ENCODE measurements at places on chromosomes 1 and 21. TPM values are rescaled to one million over a fixed set of nuclear protein-coding genes. Genes with fewer than 3 reads are reported as not detected.
A peak's percentile ranks its signal among the peaks of the same experiment; 100 is the strongest.

The PATJ gene
- total RNA-seq, result 221 TPM

The C1orf185 gene
- not detected for total RNA-seq

The UAP1 gene
- total RNA-seq, result 39.2 TPM

The LCE2B gene
- not detected for total RNA-seq

The LIN28A gene
- not detected for total RNA-seq

The IVL gene
- not detected for total RNA-seq

DNA sequence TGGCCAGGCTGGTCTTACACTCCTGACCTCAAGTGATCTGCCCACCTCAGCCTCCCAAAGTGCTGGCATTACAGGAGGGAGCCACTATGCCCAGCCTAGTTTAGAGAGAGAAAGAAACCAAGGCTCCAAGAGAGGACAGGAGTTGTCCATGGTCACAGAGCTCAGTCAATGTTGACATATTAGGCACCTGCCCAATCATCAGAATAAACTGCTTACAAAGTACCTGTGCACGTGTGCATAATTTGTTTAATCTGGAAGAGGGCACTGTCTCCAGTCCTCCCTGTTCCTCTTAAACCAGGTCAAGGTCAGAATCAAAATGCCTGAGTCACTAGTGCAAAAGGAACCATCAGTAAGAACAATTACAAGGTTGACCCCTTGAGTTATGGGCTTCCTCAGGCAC, 20.3 kb upstream of the MPZL1 start:
- H3K27ac ChIP-seq, result no peak overlapping the region
- DNase-seq, result no peak
- H3K4me3 ChIP-seq, result no peak overlapping the region
- no peaks in the 10 kb centered on the region for H3K27me3 ChIP-seq
- no peaks in the 10 kb centered on the region for H3K36me3 ChIP-seq

DNA sequence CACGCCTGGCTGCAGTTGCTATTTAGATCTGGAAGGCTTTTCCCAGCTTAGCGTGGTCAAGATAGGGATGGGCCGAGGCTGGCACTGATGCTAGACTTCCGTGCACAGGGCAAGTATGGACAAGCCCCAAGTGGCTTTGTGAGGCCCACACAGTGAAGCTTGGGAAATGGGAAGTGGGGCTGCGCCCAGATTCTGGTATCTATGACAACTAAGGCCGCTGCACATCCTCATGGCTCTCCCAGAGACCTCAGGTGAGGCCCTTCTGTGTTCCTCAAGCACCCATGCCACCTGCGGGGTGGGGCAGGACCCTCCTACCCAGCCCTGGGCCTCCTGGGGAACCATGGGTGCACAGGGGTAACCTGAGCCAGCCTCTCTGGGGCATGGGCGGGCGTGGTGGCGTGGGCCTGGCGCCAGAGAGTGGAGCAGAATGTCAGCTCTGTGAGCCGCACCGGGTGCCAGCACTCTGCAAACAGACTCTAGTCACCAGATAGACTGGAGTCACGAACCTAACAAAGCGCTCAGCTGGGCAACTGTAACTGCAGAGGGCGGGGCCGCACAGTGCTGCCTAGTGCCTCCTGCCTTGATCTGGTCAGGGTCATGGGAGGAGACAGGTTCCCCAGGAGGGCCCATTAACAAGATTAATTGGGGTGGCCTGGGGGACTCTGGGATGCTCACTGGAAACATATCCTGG, 46.4 kb downstream of the ELF3 start:
- H3K36me3 ChIP-seq, result no peaks in the 10 kb centered on the region
- H3K4me3 ChIP-seq, result no peak overlapping the region
- H3K4me1 ChIP-seq, result peaks cover 7% of the 10 kb centered on the region
- no peaks in the 10 kb centered on the region for H3K27me3 ChIP-seq

- no peaks in the 10 kb centered on the region for H3K36me3 ChIP-seq
- H3K27me3 ChIP-seq, result no peaks in the 10 kb centered on the region
- no peak overlapping the region for H3K4me3 ChIP-seq
- no peak for DNase-seq
- no peak overlapping the region for H3K27ac ChIP-seq
Observed at GRCh38 chr21:39754811-39755210, 9.8 kb downstream of the IGSF5 start.

DNA sequence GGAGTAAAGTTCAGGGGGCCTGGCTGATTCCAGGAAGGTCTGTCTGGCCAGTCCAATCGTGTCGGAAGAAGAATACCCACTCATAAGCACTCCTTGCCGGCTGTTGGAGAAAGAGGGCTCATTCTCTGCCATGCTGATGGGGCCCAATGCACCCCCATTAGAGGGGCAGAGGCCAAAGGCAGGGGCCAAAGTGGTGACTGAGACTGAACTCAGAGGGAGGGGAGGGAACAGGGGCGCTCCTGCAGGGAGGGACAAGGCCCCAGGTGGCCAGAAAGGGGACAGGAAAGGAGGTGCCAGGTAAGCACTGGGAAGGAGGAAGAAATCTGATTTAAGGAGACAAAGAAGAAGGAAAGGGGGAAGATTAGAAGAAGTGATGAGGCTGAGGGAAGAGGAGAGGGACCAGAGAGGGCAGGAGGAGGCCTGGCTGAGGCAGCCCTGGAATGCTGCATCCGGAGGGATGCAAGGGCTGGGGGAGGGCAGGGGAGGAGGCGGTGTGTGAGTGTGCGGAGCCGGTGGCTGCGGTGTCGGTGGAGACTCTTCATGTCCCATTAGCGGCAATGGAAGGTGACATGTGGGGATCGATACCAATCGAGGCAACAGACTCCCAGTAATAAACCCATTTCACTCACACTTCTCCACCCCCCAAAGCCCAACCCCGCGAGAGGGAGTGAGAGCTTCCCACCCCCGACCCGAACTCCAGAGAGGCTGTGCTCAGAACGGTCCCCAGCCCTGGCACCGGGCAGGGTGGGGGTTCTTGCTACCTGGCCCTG, 12.0 kb upstream of the ETV3L start:
- no peak overlapping the region for H3K4me3 ChIP-seq
- peaks cover 4% of the 10 kb centered on the region for H3K27me3 ChIP-seq
- DNase-seq, result no peak

DNA sequence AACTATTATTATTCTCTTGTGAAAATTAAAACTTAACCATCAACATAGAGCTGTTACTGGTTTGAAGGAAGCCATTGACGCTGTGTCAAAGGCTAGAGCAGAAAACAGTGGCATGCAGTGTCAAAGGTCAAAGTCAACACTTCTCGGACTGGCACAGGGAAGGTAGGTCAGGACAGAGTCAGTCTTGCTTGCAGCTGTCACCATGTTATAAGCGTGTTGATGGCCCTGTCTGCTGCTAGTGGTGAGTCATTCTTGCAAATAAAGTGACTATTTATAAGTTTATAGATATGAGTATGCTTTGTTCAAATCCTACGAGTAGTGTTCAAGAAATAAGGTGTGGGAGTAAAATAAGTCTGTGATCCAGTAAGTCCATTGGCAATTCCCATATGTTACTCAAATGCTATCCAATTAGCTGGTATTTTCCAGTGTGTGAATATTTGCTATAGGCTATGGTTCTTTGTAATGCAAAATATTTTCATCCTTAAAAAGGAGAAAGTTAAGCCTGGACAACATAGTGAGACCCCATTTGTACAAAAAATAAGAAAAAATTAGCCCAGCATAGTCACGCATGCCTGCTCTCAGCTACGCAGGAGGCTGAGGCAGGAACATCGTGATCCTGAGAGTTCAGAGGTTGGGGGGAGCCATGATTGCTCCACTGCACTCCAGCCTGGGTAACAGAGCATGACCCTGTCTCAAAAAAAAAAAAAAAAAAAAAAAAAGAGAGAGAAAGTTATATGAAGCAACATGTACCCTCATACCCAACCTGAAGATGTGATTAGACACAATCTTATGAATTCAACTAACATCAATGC, 26.3 kb upstream of the TINAGL1 start:
- H3K27ac ChIP-seq, result no peak overlapping the region
- H3K27me3 ChIP-seq, result no peaks in the 10 kb centered on the region
- DNase-seq, result peak; percentile 48
- H3K4me1 ChIP-seq, result peaks cover 12% of the 10 kb centered on the region
- no peak overlapping the region for H3K4me3 ChIP-seq

GRCh38 chr21:29155118-29155932, 24.9 kb downstream of the MAP3K7CL start:
- H3K27me3 ChIP-seq, result no peaks in the 10 kb centered on the region
- H3K36me3 ChIP-seq, result no peaks in the 10 kb centered on the region
- no peak overlapping the region for H3K4me3 ChIP-seq

- H3K4me3 ChIP-seq, result no peak overlapping the region
- H3K36me3 ChIP-seq, result peaks cover 31% of the 10 kb centered on the region
- H3K27me3 ChIP-seq, result no peaks in the 10 kb centered on the region
Observed at GRCh38 chr1:228095938-228096337, 7.2 kb downstream of the C1orf35 start.

GRCh38 chr21:37149411-37149810, 76.4 kb downstream of the TTC3 start:
- H3K27me3 ChIP-seq, result no peaks in the 10 kb centered on the region
- H3K27ac ChIP-seq, result no peak overlapping the region
- H3K36me3 ChIP-seq, result peaks cover 21% of the 10 kb centered on the region
- H3K4me1 ChIP-seq, result no peaks in the 10 kb centered on the region

- no peaks in the 10 kb centered on the region for H3K36me3 ChIP-seq
- DNase-seq, result no peak
- H3K27ac ChIP-seq, result peak overlapping the region; percentile 86
- peak overlapping the region; percentile 9 for H3K4me3 ChIP-seq
- peaks cover 49% of the 10 kb centered on the region for H3K4me1 ChIP-seq
Observed at GRCh38 chr1:40709802-40710278, 18.3 kb downstream of the NFYC start.

- no peak overlapping the region for H3K4me3 ChIP-seq
- DNase-seq, result no peak
Observed at GRCh38 chr21:25581582-25581981, 25.7 kb downstream of the MRPL39 start.

- DNase-seq, result no peak
- no peak overlapping the region for H3K27ac ChIP-seq
- H3K36me3 ChIP-seq, result no peaks in the 10 kb centered on the region
- H3K4me3 ChIP-seq, result no peak overlapping the region
- peaks cover 25% of the 10 kb centered on the region for H3K4me1 ChIP-seq
- H3K27me3 ChIP-seq, result no peaks in the 10 kb centered on the region
Observed at GRCh38 chr1:3114131-3114744, 45.2 kb downstream of the PRDM16 start.

DNA sequence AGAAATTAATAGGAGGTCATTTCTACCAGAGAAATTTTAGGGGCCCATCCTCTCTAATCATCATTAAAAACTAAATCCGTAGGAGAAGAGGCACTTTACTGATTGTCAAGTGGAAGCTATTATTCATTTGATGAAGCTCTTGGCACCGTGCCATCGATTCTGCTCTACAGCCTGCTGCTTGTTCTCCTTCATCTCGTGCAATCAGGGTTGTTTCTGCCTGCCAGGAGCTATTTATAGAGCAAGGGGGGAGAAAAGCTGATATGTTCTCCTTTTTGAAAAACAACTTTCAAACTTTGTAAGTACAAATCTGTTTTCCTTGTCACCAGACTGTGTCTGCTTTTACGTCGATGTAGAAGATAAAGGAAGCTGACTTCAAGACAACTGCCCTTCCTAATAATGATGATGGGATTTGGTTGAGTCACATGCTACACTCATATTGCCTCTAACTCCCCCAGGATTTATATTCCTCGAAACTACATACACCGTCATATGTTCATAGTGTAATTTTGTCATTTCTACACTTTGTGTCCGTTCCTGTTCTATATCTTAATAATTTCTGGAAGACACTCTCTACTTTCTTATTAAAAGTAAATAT, 169.6 kb upstream of the LHX8 start:
- peak overlapping the region; percentile 14 for H3K27ac ChIP-seq
- H3K4me1 ChIP-seq, result peaks cover 3% of the 10 kb centered on the region
- no peaks in the 10 kb centered on the region for H3K36me3 ChIP-seq
- no peak overlapping the region for H3K4me3 ChIP-seq
- H3K27me3 ChIP-seq, result no peaks in the 10 kb centered on the region

DNA sequence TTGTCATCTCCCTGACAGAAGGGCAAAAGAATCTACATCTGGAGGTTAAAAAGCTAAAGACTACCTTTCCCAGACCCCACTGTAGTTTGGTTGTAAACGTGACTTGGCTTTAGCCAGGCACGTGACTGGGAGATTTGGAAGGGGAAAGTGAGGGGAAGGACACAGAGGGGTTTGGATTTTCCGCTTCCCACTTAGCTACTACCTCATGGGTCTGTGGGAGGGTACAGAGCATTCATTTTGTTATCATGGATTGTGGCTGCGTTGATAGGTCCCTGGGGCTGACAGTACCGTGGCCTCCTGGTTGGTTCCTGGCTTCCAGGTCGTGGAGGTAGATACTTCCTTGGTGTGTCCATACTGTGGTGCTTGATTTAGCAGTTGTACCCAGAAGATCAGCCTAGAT, 2.6 kb downstream of the CHD1L start:
- DNase-seq, result no peak
- H3K4me3 ChIP-seq, result no peak overlapping the region
- H3K27ac ChIP-seq, result no peak overlapping the region
- H3K36me3 ChIP-seq, result no peaks in the 10 kb centered on the region
- H3K27me3 ChIP-seq, result no peaks in the 10 kb centered on the region
